ENCODE measurements at places on chromosomes 6 and 20. TPM values are rescaled to one million over a fixed set of nuclear protein-coding genes. Genes with fewer than 3 reads are reported as not detected.

Gene TAPBP
- total RNA-seq, result 102 TPM

- no peak for DNase-seq
Measured at GRCh38 chr6:142945446-142946180, 637 bp upstream of the HIVEP2 start.

DNA sequence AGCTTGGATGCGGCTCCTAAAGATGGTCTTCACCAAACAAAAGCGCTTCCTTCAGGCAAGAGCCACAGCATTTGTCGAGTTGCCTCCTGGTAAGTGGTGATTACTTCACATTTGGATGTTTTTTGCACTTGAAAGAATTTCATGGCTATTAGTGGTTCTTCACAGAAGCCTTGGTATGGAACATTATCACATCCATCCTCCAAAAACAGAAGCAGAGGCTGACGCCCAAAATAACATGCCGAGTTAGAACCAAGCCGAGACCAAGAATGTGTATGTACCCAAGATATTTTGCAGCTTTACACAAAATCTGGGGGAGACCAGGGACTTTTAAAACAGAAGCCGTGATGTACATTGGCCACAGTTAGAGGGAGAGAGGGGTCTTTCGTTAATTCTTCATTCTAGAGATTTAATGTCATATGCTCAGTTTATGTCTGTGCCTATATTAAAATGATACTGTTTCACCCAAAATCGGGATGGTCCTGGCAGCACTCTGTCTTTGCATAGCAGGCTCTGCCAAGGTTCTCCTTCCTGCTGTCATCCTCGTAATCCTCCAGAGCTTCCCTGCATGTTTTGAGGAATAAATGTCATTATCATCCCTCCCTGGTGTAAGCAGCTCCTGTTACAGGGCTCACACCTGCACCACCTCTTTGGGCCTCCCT lies 109.3 kb downstream of the TMEM242 start:
- DNase-seq, result no peak

- DNase-seq, result no peak
Measured at GRCh38 chr20:44296011-44296410, 15.0 kb downstream of the FITM2 start.

- no peak for DNase-seq
Measured at GRCh38 chr20:44231713-44232468, 15.2 kb upstream of the GDAP1L1 start.
